ENCODE measurements at places on chromosomes 4 and X.

DNA sequence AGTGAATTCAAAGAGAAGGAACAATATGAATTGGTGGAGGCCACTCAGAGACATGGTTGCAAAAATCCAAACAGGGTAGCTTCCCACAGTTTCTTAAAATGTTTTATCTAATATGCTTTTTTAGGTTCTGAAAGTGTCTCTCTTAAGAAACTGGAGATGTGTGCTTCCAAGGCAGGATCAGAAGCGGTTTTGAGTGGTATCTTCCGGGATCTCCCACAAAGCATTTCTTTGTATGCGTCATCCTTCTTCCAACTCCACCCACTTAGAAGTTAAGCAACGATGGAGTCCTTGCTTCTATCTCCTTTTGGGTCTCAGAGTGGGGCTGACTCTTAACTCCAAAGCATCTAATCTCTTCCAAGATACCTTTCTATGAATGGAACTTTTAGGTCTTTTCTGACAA is 196.7 kb downstream of the MID1 start:
- DNase-seq = no peak

GRCh38 chr4:11338956-11339782 is 89.5 kb downstream of the HS3ST1 start:
- no peak for DNase-seq

DNA sequence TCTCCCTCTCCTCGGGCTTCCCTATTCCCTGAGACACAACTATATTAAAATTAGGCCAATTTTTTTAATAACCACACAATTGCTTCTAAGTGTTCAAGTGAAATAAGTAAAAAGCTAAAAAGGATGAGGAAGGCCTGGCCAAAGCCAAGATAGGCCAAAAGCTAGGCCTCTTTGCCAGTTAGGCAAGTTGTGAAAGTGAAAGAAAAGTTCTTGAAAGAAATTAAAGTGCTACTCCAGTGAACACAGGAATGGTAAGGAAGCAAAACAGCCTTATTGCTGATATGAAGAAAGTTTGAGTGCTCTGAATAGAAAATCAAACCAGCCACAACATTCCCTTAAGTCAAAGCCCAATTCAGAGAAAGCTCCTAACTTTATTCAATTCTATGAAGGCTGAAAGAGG is 114.2 kb upstream of the FAT4 start:
- no peak for DNase-seq

DNA sequence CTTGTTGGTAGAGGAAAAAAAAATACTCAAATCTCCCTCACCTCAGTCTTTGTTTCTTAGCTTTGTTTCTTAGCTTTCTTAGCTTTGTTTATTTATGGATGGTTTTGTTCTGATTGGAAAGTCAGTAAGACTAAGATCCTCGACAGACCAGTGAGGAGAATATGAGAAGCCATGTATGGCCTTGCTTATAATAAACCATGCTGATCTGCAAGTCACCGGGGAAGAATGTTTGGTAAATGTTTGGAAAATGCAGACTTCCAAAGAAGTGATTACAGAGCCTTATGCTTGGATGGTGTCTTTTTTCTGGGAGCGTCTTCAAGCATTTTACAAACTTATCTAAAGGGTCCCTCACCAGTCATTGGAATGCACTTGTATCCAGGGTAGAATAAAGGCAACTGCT is 90.1 kb upstream of the NOCT start:
- no peak for DNase-seq

GRCh38 chr4:68803013-68803412 is 12.8 kb upstream of the UGT2B10 start:
- no peak for DNase-seq

GRCh38 chr4:139461022-139461628 is 7.2 kb downstream of the RAB33B start:
- DNase-seq = no peak

DNA sequence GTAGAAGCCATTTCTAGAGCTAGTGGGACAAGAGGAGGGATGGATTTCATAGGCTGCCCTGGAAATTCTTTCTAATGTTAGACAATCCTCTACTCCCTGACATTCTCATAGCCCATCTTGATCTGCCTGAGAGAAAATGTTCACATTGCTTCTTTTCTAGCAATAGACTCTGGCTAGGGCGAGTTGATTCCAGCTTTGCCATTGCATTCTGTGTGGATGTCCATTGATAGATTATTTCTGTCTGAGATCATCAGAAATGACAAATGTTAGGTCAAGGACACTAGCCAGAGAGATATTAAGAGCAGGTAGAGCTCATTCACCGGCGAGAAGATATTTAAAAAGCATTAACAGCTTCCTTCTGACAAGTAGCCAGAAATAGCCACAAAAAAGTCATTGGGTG is 184.7 kb downstream of the LDB2 start:
- DNase-seq = no peak

GRCh38 chrX:17369309-17369708 is 5.7 kb upstream of the NHS start:
- no peak for DNase-seq

DNA sequence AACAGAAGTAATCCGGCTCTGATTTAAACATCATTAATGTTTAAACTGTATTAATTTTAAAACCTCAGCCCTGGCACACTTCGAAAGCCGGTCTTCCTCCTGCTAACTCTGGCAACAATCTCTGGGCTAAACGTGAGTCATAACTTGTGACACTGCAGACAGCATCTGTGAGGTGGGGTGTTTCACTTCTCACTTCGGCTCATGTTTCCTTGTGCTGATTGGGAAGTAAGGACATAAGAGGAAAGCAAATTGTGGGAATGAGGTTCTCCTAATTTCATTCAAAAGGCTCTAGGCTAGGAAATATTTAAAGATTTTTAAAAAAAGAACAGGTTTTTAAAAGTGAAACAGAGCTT is 139.9 kb upstream of the USP9X start:
- no peak for DNase-seq

- no peak for DNase-seq
These were observed 2.8 kb downstream of the SFRP2 start for GRCh38 chr4:153785910-153786721.

DNA sequence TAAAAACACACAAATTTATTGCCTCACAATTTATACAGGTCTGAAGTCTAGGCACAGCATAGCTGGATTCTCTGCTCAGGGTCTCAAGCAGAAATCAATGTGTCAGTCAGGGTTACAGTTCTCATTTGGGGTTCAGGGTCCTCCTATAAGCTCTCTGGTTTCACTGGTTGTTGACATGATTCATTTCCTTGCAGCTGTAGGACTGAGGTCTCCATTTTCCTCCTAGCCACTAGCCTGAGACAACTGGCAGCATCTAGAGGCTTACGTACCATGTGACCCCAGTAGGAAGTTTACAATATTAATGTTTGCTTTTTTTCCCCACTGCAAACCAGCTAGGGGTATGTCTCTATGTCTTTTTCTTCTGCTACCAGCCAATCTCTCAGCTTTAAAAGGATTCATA is 102.5 kb downstream of the CPEB2 start:
- no peak for DNase-seq

DNA sequence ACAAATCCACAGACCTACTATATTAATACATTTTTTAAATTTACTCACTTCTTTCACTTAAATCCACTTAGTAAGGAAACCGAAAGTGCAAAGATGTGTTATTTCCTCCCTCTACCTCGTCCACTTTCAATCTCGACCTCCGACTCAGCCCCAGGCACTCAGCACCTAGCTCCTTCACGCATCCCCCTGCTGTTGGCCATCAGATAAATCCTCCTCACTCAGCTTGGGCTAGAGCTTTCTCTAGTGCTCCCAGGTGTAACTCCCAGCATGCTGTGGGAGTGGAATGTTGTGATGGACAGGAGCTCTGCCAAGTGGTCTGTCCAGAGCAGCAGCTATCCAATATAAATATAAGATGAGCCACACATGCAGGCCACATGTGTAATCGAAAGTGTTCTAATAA is 26.7 kb upstream of the TEC start:
- no peak for DNase-seq

- no peak for DNase-seq
These were observed 1137.6 kb upstream of the IGFBP7 start for GRCh38 chr4:58247792-58248191.

GRCh38 chrX:14029039-14029424 is 660 bp downstream of the GEMIN8 start:
- no peak for DNase-seq

GRCh38 chr4:23881674-23882337 is 8.0 kb downstream of the PPARGC1A start:
- no peak for DNase-seq

- no peak for DNase-seq
These were observed 1313.2 kb downstream of the ADGRL3 start for GRCh38 chr4:62513306-62513705.

- DNase-seq = no peak
These were observed 600.9 kb upstream of the DIPK2B start for GRCh38 chrX:45801554-45801953.

DNA sequence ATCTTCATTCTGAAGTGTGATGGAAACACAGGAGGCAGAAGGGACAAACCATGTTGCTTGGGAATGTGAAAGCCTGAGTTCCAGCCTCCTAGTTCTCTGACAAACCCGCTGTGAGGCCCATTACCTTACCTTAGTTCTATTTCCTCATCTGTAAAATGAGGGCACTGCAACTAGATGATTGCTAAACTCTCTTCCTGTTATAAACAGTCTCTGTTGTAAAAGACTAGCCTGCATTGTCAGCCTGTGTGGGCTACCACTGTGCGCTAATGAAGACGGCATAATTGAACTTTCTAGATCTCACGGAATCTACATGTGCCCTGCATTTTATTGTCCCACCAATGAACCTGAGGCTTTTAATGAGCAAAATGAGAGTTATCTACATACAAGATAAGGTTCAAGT is 147.2 kb downstream of the AFF2 start:
- no peak for DNase-seq

DNA sequence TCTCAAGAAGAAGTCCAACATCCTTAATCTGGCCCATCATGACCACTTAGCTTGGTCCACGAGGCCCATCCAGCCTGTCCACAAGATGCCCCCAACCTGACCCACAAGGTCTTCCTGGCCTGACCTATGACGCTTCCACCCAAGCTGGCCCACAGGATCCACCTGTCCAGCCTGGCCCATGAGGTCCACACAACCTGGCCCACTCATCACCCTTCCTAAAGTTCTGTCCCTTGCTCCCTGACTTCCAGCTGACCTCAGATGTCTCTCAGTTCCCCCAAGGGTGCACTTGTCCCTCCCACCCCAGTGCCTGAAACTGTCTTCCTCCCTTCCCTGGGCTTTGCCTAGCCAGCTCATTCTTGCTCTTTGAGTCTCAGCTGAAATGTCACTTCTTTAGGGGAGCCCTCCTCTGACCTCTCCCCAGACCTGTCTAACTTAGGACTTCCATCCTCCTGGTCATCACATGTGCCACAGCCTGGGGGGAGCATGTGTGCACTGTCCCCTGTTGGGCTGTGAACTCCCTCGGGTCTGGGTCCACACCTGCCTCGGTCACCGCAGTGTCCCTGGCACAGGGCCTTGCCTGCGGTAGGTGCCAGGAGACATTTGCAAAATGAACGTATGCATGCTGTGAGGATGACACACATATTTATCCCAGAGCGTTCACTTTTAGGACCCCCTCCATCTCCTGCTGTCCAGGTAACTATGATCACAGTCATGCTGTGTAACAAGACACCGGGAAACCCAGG is 61.7 kb downstream of the EVC start:
- no peak for DNase-seq

- DNase-seq = no peak
These were observed 606.4 kb upstream of the NR3C2 start for GRCh38 chr4:149048451-149049143.

DNA sequence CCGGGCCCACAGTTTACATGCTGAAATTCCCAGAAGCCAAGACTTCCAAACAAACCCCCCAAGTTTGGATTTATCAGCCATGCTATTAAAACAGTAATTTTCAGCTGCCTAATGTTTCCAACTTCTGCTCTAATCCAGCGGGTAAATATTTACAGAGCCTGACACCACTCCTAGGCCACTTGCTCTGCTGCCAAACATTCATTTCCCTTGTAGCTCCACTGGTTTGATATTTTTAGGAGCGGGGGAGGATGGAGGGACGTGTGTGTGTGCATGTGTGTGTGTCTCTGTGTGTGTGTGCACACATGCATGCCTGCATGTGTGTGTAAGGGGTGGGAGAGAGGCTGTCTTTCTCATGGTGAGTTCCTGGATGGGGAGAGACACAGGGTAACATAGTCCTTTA is 115.7 kb upstream of the PJA1 start:
- no peak for DNase-seq

DNA sequence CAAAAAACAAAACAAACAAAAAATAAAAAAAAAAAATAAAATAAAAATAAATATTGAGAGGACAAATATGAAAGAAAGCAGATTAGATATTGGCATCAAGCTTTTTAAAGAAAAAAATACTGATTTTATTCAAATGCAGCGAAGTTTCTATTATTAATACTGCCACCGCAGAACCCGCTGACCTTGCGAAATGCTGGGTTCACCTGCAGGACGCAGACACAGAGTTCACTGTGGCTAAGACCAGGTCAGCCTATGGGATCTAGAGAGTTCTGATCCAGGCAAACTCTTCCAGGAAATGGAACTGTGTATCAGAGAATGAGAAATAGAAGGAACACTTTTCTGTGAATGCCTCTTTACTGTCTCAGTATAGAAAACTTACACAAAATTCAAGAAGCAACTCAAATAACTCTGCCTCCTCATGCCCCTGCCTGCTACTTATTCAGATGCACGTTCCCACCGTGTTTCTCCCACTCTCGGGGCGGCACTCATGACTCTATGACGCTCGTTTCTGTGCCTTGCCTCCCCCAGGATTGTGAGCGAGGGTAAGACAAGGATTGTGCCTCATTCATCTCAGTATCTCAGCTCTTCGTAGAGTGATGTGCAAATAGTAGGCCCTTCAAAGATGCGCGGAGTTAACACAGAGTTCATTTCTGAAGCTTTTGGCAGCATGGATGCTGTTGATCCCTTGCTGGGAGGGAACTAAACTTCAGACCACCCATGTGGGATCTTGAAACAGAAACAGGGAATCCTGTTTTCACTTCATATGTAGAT is 44.1 kb upstream of the TLR3 start:
- no peak for DNase-seq

DNA sequence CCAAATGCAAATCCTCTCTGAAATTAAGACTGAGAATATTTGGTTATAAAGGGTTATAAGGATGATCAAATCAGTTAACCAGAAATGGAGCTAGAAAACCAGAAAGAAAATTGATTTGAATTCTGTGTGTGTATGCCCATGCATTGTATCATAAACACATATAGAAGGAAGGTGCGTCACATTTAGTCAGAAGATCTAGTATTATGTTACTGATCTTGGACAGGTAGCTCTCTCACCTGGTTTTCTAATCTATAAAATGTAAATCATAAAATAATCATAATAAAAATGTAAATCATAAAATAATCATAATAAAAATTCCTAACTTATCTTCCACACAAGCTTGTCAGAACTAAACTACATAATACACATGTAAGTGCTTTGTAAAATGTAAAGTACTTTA is 78.8 kb downstream of the BMP3 start:
- no peak for DNase-seq

GRCh38 chr4:89868999-89869589 is 25.6 kb upstream of the MMRN1 start:
- no peak for DNase-seq

- no peak for DNase-seq
These were observed 185.5 kb upstream of the CPEB2 start for GRCh38 chr4:14816623-14817261.

DNA sequence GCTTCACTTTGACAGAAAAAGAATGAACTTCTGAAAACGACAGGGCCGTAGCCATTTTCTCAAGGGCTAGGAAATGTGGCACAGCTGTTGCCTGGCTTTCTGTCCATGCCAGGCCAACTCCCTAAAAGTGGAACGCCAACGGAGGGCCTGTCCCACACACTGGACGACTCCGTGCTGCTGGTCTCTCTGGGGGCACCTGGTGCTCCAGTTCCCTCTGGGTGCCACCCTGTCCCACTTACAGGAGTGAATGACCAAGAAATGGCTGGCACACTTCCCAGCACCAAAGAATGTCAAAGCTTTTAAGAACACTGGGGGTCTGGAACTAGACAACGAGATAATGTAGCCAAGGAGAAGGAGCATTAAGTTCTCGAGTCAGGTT is 40.9 kb downstream of the GATB start:
- no peak for DNase-seq
